Stimulated activated CD4-positive, alpha-beta T cell treated with anti-CD3 and anti-CD28 coated beads, Interleukin-1b, Interleukin-23, amount 100 ng/mL, for 4 hours (primary cell): ENCODE measurements at places on chromosomes 11 and 22.

DNA sequence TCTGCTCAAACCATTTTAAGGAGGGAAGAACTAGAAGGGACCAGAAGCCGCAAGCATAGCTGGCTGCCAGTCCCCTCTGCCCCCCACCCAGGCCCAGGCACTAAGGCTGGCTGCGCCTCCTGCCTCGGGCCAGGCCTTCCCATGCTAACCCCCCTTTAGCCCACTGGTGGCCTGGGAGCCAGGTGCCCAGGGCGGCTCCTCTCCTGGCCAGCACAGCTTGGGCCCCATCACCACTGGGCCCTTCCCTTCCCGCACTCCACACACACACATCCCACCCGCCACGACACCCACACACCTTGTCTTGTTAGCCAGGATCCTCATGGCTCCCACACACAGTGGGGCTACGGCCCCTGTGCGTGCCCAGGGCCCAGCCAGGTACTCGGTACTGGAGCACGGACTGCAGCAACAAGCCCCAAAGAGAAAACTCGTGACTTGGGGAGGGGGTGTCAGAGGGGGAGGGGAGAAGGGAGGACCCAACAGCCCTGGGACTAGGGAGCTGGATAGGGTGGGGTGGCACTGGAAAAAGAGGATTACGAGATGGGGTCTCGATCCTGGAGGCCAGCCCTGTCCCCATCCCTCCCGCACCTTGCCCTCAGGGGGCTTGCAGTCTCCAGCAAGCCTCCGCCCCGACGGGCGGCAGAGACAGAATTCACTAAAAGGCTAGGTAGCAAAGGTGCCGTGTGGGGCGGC is 16.0 kb downstream of the BCL9L start:
- DNase-seq, result no peak

DNA sequence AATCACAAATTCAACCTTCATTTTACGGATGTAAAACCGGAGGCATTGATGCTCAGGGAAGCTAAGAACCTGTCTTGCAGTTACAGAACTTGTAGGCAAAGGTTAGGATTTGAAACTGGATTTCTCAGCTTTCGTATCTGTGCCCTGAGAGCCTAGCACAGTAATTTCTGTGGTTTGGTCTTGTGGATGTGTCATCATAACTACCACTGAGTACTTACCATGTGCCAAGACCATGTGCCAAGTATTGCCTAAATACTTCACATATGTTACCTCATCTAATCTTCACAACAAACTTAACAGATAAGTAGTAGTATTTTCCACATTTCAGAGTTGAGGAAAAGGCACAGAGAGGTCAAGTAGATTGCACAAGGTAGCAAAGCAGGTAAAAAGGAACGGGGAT is 140.7 kb downstream of the NXPE2 start:
- DNase-seq, result no peak

DNA sequence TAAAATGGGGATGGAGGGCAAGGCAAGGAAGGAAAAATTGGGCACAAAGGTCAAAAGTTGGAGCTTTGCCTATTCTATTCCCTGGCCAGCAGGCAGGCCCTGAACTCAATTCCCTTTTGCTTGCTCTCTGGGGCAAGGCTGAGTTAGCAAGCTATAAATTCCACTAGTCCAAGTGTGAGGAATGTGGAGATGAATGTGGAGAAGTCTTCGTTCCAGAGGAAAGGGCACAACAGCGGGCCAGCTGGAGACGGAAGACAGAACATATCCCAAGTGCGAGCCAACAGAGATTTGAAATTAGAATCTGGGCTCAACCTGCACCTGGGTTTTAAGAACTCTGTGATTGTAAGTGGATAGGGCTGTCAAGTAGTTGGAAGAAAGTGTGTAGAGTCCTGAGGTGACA is 29.5 kb upstream of the FZD4 start:
- DNase-seq, result no peak

DNA sequence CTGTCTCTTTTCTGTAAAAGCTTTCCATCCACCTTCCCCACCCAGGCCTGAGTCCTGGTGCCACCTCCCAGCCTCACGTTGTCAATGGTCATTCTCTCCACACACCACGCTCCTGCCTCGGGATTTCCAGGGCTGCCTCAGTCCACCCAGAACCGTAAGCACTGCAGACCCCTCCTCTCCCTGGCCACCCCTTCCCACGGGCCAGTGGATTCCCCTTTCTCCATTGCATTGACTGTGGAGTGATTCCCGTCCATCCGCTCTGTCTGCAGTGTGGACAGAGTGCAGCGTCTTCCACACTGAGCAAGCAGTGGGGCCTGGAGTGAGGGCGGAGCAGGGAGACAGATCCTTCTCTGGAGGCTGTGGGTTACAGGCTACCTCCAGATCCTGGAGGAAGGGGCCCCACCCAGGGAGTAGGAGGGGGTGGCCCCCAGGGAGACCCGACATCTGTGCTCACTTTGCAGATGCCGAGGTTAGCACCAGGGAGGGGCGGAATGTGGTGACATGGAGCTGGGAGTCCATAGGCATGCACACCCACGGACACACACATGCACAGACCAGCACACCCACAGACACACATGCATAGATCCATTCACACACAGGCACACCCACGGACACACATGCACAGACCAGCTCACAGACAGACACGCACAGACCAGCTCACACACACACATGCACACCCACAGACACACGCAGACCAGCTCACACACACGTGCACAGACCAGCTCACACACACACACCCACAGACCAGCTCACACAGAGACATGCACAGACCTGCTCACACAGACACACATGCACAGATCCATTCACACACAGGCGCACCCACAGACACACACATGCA is 109.6 kb upstream of the B3GAT1 start:
- no peak for DNase-seq

GRCh38 chr11:35419184-35419829 is at the start of gene SLC1A2:
TSS of gene SLC1A2 (minus strand) at chr11:35419558. CDS start at chr11:35418966, 592 bp downstream.
- no peak for DNase-seq

GRCh38 chr11:61598886-61599868 is 18.3 kb upstream of the SYT7 start:
- DNase-seq, result no peak

GRCh38 chr11:86623736-86624135 is 48.7 kb downstream of the ME3 start:
- DNase-seq, result no peak

DNA sequence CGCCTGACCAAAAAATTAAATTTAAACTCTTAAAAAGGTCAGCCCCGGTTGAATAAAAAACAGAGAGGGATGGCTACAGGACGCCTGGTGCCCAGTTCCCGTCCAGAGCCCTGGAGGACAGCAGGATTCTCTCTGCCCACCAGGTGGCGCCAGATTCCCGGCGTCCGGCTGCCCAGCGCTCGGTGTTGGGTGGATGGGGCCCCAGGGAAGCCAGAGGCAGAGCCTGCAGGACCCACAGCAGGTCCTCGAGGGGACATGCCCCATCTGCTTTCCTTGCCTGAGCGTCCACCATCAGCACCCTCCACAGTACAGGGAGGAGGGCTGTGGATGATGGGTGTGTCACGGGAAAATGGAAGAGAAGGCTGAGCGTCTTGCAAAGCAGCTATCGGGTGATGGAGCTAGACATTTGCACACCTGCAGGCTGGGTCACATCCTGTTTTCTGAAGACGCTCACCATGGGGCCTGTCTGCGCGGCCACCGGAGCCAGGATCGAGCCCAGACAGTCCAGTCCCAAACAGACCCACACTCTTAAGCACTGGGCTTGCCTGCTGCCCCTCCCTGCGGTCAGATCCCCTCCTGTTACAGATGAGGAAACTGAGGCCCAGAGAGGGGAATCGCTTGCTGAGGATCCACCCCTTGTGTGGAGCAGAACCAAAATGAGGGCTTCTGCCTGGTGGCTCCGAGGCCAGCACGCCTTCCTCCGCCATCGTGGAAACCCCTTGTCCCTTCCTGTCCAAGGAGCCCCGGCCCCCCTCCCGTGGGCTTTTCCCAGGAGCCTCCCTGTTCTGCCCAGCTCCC is 18.5 kb upstream of the CBX7 start:
- peak; percentile 82 for DNase-seq

- no peak for DNase-seq
These were observed 31.3 kb downstream of the MYO7A start for GRCh38 chr11:77159219-77159936.

DNA sequence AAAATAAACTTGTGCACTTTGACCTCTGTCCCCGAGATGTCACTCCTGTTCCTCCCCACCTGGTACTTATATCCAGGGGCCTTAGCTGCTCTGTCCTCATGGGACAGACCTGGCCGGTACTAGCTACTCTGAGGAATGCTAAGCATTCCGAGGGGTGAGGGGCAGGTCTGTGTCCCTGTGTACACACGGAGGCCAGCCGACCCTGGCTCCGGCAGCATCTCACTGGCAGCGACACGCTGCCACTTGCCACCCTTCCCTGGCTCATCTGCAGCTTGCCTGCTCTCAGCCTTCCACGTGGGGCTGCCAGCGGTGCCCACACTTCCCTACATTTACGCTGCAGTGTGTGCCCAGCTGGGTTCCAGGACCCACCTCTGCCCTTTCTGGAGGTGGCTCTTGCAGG is 21.6 kb upstream of the TEF start:
- DNase-seq, result no peak

DNA sequence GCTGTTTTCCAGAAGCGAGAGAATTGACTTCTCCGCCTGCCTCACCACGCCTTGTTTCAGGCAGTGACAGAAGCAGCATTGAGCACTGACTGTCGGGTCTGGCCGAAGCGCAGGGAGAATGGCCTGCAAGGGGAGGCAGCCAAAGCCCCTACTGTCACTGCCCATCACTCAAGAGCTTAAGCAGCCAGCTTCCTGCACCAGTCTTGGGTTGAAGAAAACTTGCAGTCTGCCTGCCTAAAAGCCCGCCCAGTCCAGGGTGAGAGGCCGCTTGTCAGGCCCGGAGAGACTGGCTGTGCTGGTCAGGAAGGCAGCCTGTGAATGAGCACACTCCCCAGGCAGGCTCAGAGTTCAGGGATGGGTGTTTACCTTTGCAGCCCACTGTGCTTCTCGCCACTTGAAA is 108.3 kb downstream of the PKNOX2 start:
- no peak for DNase-seq

DNA sequence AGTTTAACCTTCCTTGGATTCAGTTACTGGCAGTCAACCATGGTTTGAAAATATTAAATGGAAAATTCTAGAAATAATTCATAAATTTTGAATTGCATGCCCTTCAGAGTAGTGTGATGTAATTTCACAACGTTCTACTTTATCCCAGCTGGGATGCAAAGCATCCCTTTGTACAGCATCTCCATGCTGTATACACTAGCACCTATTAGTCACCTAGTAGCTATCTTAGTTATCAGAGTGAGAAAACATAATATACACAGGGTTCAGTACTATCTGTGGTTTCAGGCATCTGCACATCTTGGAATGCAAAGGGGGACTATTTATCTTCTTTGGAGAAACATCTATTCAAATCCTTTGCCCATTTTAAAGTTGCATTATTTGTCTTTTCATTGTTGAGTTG is 30.8 kb downstream of the CBL start:
- DNase-seq, result no peak

DNA sequence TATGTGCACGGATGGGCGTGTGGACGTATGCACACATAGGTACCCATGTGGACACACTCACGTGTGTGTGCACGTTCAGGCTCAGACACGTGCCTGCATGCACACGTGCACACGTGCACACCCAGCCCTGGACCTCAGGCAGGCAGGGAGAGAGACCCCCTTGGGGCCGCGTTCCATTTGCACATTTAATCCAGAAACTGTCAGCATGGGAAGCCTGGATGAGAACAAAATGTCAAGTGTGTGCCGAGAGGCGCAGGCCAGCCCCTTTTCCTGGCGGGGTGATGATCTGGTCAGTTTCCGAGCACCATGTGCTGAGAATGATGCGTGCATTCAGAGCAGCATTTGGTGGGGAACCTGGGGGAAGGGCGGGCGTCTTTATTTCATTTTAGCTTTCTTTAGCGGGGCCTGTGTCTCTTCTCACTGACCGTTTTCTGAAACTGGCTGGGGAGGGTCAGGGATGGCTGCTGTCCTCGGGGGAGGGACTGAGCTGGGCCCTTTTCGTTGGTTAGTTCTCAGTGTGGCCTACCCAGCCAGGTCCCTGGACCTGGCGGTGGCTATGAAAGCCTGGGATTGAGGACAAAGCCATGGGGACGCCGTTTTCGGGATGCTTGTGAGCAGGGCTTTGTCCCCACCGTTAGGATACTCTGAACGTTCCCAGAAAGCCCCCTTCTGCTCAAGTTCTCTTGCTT is 96.3 kb downstream of the KCNQ1 start:
- no peak for DNase-seq

GRCh38 chr22:41598081-41598480 is 8.4 kb upstream of the PMM1 start:
- DNase-seq, result no peak

GRCh38 chr11:16897470-16898061 is 116.6 kb downstream of the PLEKHA7 start:
- DNase-seq, result no peak

- no peak for DNase-seq
These were observed 64.9 kb downstream of the SMIM38 start for GRCh38 chr11:69220561-69221051.

DNA sequence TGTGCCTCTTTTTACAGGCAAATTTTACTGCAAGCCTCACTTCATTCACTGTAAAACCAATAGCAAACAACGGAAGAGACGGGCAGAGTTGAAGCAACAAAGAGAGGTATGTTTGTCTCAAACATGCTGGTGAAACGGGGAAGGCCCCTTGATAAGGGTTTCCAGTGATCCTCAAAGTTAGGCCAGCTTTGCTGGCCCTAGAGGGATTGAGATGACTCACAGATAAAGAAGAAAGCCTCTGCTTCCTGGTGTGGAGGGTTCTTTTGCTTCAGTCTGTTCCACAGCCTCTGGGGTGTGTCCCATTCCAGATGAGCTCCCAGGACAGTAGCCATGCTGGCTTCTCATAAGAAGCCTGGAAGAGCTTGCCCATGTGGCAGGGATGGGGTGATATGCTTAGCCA is 118.9 kb upstream of the PARVA start:
- DNase-seq, result no peak

GRCh38 chr11:7538031-7538430 is 24.2 kb downstream of the PPFIBP2 start:
- DNase-seq, result no peak

DNA sequence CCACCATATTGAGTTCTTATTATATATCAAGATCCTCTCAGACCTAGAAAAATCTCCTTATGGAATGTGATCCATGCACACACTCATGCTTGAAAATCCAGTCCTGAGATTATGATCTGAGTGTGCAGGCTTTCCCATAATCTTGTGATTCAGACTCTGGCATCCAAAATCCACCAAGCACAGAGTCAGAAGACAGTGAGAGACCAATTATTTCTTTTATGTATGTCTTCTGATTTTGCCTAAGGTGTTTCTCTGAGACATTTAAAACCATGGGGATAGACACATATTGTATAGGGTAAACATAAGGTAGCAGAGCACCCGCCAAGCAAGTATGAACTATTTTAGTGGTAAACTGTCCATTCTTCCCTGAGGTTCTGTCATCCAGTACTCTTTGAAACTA is 52.0 kb upstream of the MMP13 start:
- no peak for DNase-seq

- DNase-seq, result no peak
These were observed 2.6 kb downstream of the KLHDC7B start for GRCh38 chr22:50548040-50548920.

- DNase-seq, result no peak
These were observed 13.3 kb upstream of the CHRM1 start for GRCh38 chr11:62934496-62934785.

- no peak for DNase-seq
These were observed 213.5 kb upstream of the NAV2 start for GRCh38 chr11:19499026-19499669.
